ENCODE measurements at places on chromosomes 3 and 15.

DNA sequence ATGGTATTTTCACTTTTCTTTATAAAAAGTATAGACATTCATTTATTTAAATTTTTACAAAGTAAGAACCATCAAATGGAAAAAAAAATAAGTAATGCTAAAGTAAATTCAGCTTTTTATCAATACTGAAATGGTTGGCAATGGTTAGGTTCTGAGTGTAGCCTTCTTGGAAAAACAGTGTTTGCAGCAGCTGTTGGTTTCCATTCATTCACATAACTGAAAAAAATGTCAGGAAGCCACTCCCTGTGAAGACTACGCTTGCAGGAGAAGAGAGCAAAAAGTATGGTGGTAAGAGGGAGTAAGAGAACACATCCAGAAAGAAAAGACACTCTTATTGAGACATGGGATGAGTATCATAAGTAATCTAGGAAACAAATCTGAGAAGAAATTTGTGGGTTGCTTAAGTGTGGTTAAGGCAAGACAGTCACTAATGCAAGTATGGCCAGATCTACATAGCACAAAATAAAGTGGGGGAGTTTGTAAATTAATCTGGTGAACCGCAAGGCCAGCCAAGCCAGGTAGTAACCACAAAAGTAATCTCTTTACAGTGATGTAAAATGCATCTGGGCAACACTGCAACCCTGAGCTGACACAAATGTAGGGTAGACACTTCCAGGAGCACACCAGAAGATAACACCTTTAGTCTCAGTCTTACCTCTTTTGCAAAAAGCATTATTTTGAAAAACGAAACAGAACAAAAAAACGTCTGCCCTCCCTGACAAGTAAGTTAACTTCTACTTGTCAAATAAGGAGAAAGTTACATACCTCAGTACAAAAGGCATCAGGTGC lies 133.7 kb downstream of the IGSF11 start:
- no peak for DNase-seq

GRCh38 chr3:184553385-184553784 lies 8.2 kb upstream of the EPHB3 start:
- no peak for DNase-seq

GRCh38 chr15:60000113-60000823 lies 3.8 kb upstream of the FOXB1 start:
- peak; percentile 31 for DNase-seq

DNA sequence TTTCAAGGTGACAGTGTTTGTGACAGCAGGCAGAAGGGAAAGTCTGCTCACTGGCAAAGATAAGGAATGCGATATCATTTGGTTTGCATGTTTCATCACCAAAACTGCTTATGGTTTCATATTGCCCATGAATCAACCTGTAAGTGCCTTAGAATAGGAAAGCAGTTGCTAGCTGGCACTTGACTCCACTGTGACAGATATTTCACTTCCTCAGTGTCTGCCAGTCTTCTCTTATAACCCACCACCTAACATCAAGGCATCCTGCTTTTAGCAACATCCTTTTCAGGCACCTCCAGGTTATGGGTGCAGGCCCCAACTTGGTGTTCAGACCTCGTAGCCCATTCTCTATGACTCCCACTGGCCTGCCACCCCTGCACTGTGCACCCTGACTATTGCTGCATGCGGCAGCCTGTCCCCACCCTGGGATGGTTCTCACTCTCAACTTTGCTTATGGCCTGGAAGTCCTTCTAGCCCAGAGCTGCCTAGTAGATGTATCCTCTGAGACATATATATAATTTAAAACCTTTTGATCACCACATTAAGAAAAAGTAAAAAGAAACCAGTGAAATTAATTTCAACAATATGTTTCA lies 154.4 kb upstream of the RARB start:
- DNase-seq, result no peak

GRCh38 chr3:60140160-60140559 lies 1090.3 kb upstream of the CFAP20DC start:
- DNase-seq, result no peak

- no peak for DNase-seq
Measured at GRCh38 chr3:59442046-59442445, 392.2 kb upstream of the CFAP20DC start.

DNA sequence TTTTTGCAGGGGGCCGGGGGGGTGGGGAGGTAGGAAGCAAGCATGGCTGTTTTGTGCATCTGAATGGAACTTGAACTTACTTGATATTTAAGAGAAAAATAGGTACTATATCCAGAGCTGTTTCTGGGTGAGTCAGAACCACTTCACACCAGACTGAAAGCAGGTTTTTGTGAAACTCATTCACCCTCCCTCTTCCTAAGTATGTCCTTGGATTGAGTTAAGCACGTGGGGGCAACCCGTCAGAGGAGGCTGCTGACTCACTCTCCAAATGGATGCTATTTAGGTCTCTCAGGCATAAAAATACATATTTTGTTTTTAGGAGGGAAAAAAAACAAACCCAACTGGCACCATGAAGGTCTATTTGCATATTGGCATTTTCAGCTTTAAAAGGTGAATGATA lies 270.3 kb downstream of the RYR3 start:
- no peak for DNase-seq

DNA sequence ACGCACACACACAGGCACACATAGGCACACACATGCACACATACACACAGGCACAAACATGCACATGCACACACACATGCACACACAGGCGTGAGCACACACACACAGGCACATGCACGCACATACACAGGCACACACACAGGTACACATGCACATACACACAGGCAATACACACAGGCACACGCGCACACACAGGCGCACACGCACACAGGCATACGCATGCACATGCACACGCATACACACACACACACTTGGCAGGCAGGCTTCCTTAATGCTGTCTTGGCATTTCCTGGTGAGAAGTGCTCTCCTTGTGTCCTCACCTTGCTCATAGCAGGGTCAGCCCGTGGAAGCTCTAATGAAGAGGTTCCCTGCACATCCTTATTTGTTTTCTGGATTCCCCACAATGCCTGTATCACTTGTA lies 8.4 kb upstream of the SLCO2A1 start:
- no peak for DNase-seq

DNA sequence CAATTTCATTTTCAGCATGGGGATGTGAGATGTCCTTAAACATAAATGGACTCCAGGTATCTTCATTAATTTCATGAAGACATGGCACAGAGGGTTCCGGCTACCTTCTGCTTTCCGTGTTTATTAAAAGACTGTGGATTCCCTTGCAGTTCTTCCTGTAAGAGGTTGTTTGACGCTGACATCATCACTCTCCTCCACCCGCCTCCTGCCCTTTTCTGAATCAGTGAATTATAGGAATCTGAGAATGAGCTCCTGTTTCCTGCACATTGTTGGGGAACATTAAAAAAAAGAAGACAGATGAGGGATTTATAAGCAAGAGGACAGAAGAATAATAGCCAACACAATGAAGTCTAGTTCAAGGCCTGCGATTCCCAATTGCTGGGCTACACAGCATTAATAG lies 191.3 kb downstream of the LPP start:
- DNase-seq, result no peak

DNA sequence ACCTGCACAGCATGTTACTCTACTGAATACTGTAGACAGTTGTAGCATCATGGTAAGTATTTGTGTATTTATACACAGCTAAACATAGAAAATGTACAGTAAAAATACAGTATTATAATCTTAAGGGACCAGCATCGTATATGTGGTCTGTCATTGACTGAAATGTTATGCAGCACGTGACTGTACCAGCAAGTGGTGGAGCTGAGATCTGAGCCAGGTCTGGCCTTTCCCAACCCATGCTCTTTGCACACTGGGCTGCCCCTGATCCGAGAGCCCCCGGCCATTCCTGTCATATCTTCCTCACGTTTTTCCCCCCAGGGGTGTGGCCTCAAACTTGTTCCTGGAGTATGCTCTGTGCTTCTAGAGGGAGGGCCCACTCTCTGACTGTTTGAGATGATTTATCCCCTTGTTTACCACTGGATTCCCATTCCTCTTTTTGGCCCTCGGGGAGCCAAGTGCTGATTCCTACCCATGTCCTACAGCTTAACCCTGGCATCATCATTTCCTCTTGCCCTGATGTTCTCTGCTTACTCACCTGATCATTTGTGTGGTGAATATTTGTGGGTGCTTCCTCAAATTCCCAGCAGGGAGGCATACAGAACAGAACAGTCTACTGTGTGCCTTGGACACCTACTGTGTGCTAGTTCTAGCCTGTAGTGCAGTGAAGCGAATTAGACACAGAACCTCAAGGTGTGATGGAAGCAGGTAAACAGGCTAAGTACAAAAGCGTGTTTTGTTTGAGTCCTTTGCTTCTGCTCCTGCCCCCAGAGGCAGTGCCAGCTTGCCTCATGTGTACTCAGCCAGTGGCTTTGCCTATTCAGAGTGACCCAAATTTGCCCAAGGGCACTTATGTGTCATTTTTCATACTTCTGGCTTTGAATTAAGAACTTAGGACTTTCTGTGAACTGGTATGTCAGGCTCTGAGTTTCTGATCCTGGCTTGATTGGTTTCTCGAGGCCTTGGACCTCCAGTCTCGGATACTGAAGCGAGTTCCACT lies 21.0 kb downstream of the CSRNP1 start:
- DNase-seq, result no peak

DNA sequence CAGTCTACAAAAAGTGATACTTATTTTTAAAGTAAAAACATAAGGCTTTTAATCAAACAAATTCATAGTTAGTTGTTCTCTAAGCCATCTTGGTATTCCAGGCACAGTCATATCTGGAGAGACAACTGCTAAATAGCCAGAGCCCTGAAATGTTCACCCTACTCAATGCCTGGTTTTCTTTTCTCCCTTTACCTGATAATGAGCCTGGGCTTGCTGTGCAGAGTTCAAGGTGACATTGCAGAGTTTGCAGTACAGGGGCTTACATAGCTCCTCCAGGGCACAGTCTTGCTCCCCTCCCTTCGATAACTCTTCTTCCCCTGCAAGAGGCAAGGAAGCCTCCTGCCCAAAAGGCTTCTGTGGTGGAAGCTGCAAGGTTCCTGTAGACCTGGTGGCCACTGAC lies 4.3 kb downstream of the ZMAT3 start:
- DNase-seq, result no peak

DNA sequence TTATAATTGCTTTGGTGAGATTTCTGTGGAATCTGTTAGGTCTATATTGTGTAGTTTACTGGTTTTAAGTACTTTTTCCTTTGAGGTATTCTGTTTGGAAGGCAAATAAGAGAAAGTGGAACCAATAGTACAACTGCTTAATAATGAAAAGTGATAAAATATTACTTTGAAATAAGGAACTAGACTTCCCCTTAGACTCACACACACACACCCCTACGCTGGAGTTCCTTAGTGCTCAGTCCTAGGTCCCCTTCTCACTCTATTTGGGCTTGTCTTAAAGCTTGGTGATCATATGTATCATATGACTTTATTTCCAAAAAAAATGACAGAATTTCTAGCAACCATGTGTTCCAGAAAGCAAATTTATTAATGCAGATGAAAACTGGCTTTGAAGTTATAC lies 494.0 kb upstream of the TGFBR2 start:
- peak; percentile 8 for DNase-seq

DNA sequence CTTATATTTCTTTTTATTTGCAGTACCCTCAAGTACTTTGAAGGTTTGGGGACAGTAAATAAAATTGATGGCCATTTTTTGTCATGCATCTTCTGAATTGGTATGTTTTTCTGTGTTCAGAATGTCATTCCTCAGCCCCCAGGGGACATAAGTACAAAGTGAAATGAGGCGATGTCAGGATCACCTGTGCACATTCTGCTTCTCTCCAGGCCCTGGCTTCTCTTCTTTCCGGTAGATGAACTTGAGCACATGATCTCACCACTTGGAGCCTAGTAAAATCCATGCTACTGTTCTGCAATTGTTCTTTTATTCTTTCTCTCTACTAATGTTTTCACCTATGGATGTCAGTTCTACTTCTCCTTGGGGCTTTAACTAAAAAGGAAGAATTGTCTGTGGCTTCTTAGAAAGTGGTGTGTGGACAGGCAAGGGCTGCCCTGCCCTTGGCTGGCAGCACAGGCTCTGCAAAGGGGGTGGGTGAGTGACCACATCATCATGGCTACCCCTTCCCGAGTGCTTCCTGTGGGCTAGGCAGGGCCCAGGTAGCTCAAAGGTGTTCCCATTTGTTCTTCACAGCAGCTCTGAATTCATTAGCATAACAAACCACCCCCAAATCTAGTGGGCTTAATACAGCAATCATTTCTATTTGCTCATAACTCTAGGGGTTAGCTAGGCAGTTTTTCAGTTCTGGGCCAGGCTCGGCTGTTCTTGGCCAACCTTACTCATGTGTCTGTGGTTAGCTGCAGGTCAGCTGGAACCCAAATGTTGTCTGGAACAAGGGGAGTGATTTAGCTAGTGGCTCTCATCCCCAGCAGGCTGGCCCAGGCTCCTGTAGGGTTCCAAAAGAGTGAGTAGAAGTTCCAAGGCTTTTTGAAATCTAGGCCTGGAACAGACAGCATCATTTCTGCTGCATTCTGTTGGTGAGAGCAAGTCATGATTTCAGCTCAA lies 154.0 kb upstream of the CTDSPL start:
- no peak for DNase-seq

DNA sequence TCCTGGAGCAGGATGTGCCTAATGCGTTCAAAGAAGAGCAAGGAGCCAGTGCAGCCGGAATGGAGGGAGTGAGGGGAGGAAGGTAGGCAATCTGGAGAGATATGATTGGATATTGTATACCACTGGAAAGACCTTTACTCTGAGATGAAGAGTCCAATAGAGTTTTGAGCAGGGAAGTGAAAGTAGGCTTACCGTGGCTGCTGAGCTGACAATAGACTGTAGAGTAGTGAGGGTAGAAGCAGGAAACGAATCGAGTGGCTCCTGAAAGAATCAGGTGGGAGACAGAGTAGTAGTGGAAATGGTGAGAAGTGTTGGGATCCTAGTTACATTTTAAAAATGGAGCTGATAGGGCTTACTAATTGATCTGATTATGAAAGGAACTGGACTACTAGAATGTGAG lies 51.8 kb upstream of the NUDT16 start:
- DNase-seq, result no peak

GRCh38 chr3:99548674-99549073 lies 89.7 kb upstream of the COL8A1 start:
- DNase-seq, result no peak

- DNase-seq, result no peak
Measured at GRCh38 chr15:49649987-49650386, 29.1 kb downstream of the DTWD1 start.

GRCh38 chr3:7209098-7209497 lies 348.2 kb downstream of the GRM7 start:
- no peak for DNase-seq

DNA sequence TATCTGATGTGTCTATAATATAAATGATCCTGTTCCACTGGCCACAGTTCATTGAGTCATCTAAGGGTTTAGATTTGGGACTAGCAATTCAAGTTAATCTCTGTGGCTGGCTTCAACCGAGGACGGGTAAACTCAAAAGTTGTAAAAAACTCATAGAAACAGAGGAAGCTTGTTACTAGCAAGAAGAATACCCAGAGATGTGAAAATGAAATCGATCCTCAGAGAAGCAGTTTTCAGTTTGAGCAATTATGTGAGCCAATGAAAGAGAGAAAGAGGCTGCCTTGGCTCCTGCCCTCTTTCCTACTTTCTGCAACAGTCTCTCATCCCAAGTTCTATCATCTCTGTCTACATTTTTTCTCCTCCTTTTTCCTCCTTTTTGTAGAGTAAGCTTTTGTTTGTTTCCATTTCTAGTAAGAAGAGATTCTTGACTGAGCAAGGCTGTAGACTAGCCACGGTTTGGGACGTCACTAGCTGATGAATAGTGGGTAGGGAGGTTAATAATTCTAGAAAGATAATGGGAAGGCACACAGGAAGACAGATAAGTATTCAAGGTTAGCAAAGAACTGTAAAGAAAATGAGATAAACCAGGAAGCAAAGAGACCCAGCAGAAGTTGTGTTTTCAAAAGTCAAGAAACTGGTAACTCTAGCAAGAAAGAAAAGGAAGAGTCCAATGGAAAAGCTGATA lies 298.9 kb upstream of the NR2F2 start:
- DNase-seq, result no peak

- DNase-seq, result no peak
Measured at GRCh38 chr3:60445446-60445845, 805.8 kb downstream of the FHIT start.
